ENCODE measurements at places on chromosomes 13 and 19.

DNA sequence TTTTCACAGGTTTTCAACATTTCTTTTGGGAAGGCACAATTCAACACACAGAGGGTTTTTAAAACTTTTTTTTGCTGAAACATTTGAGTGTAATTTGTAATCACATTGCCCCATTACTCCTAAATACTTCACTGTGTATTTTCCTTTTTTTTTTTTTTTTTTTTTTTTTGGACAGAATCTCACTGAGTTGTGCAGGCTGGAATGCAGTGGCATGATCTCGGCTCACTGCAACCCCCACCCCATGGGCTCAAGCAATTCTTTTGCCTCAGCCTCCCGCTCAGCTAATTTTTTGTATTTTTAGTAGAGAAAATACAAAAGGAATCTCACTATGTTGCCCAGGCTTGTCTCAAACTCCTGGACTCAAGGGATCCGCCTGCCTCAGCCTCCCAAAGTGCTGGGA is 14.8 kb upstream of the DNAJC15 start:
- no peak for DNase-seq

DNA sequence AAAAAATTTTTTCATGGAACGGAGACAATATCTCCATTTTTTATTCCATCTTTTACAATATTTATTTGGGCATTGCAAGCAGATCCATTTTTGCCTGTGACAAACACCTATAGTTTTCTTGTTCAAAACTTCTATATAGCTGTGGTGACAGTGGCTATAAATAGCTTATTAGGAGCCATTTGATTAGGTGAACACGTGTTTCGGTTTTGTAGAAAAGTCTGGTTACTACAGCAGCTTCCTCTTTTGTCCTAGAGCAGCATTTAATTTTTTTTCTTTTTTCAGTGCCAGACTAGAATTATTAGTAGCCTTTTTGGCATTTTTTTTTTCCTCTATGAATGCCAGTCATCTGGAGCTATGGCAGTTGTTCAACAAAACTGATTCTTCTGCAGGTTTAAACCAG is 123.5 kb downstream of the RXFP2 start:
- no peak for DNase-seq

- DNase-seq, result no peak
Measured at GRCh38 chr13:69155136-69155535, 952.5 kb upstream of the ATXN8OS start.

DNA sequence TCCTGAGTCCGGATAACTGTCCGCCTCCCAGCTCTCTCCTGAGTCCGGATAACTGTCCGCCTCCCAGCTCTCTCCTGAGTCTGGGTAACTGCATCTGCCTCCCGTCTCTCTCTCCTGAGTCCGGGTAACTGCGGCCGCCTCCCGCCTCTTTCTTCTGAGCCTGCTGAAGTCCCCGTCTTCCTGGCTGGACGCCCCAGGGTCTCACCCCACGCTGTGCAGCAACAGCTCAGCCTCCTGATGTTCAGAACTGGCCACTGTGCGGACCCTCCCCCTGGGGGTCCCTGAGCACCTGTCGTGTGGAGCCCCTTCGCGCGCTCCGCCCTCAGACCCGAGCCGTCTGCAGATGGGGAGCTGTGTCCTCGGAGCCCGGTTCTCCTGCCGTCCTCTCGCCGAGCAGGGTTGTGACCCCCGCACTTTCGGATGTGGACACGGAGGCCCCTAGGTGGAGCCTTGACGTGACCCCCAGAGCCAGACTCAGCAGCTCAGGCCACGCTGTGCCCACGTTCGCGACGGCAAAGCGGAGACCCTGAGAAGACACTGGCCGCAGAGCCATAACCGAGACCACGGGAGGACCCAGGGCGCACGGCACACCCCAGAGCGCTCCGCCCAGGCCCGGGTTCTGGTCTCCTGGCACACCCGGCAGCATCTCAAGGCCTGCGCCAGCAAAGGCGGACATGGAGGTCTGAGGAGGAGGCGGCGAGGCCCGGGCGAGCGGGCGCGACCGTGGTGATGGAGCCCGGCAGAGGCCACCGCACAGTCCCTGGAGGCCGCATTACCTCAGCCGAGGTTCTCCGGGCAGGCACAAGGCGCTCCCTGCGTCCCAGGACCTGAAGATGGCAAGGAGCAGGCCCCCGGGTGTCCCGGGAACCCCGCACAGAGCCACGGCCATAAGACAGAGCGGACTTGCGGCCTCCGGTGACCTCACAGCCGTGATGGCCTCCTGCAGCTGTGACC is 15.9 kb downstream of the SBNO2 start:
- DNase-seq, result no peak

- no peak for DNase-seq
Measured at GRCh38 chr13:21905486-21905885, 234.6 kb downstream of the FGF9 start.
